ENCODE measurements at places on chromosomes 1 and 21.
A peak's percentile ranks its signal among the peaks of the same experiment; 100 is the strongest.

- no peak for DNase-seq
Measured at GRCh38 chr1:14988636-14989035, 164.9 kb upstream of the TMEM51 start.

GRCh38 chr1:228091084-228091483, 8.6 kb downstream of the ARF1 start:
- DNase-seq: no peak

- DNase-seq: no peak
Measured at GRCh38 chr1:167676205-167676915, 45.4 kb upstream of the MPZL1 start.

GRCh38 chr21:42085246-42086077, 14.3 kb downstream of the UMODL1 start:
- DNase-seq: no peak

GRCh38 chr1:207862241-207862787, 48.6 kb downstream of the CD34 start:
- no peak for DNase-seq

DNA sequence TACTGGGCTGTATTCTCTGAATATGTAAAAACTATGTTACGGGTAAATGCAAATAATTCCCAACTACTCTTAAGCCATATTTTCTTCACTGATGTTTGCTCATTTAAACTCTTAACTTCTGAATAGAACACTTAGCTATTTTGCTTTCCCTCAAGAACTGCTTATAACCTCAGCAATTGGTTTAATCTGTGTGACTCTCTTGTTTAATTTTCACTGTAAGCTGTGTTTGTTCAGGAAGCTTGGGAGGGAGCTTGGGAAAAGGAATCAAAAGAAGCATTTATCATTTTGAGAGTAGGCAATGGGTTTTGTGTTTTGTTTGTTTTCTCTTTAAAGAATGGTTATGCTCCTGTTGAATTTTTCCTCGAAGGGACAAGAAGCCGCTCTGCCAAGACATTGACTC, 24.4 kb downstream of the GNPAT start:
- DNase-seq: no peak

- no peak for DNase-seq
Measured at GRCh38 chr1:239886266-239886665, 205.4 kb upstream of the FMN2 start.

DNA sequence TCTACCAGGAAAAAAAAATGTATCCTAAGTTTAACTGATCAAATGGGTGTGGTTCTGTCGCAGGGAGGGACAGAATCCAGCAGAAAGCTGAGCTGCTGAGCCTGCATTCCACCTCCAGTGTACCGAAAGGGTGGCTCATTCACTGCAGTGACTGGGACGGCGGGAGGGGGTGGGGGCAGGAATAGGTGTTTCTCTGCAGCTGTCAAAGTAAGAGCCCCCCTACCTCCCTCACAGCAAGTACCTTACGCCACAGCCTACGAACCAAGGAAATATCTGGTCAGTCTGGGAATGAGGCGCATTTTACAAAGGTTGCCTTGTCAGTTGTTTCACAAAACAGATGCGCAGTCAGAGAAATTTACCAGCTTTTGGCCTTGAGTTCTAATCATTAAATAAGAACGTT, 1.7 kb downstream of the S100B start:
- DNase-seq: no peak

DNA sequence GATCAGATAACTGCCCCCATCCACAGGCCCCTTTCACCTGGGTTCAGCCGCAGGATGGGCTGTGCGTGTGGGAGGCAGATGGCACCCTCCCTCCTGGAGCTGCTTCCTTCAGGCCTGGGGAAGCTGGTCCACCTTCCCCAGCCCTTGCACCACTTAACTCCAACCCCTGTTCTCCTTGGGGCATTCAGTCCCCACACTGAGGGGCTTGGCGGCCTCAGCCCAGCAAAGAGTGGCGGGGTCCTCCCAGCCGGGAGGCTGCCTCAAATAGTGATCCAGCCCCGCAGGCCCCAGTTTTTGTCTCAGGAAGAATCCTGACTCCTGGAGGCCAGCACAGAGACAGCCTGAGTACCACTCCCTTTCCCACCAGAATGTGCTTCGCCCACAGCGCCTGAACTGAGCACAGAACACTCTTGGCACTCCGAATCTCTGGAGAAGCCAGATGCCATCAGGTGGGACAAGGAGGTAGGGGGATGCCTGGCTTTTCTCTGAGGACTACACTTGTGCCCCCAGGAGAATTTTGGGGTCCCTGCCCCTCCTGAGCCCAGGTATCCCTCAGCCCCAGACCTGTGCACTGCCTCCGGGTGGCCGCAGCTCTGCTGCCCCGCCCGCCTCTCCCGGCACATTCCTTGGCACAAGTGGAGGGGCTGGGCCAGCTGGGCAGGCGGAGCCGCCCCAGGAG, 936 bp downstream of the PAQR6 start:
- DNase-seq: no peak

GRCh38 chr1:175380521-175381300, 188.1 kb upstream of the KIAA0040 start:
- DNase-seq: no peak

DNA sequence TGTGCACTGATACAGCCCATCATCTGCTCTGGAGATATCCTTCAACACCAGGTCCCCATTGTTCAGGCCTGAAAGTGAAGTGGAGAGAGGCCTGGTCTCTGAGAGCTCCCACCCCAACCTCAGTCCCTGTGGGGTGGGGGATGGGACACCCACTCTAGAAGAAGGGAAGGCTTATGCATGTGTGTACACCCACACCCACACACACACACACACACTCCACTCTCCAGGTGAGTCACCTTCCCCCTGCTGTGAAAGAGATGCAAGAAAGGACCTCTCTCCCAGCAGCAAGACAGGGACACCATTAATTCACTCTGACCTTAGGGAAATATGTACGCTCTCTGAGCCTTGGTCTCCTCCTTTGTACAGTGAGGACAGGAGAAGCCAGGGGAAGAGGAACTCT, 5.9 kb downstream of the VSIG8 start:
- no peak for DNase-seq

GRCh38 chr1:180907313-180908055, 5.2 kb upstream of the KIAA1614 start:
- DNase-seq: no peak

DNA sequence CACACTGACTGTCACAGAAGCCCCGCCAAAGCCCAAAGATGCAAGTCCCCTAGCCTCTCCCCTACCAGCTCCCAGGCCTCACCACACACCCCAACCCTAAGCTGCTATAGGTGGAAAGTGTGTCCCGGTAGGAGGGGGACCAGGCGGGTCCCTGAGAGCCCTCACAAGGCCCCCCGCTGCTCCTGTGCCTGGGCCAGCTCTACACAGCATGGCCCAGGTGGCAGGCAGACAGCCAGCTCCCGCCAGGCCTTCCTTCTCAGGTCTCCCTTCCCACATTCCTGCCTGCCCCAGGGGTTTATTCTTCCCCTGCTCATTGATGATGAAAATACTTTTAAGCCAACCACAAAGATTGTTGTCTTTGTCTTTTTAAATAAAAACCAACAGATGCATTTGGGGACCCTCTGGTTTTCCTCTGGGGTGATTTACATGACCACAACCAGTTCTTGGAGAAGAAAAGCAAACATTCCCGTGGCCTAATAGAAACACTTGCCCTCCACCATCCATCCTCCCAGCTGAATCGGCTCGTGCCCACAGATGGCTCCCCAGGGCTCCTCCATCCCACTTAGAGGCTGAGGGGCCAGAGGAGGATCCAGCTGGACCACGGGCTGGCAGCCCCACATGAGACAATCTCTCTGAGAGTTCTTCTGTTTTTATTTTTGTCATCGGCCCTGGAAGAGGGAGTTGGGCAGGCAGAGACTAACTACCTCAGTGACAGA, 93.1 kb downstream of the DMRTB1 start:
- no peak for DNase-seq

- no peak for DNase-seq
Measured at GRCh38 chr1:35886577-35887431, 3.8 kb downstream of the AGO1 start.

DNA sequence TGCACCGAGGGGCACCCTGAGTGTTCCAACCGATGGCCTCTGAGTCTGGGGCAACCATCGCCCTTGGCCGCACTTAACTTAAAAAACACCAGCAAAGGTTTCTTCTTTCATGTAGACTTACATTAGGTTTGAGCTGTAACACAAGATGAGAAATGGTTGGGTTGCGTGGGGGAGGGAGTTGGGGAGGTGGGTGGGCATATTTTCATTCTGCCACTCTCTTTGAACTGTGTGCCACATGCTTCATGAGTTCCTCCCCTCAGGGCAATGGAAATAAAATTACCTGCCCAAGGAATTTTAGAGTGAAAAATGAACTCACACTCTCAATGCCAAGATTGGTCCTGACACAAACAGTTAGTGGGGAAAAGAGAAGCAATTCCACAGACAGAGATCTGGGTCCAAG, 430.1 kb upstream of the USP24 start:
- no peak for DNase-seq

GRCh38 chr1:220843481-220844011, 35.7 kb upstream of the HLX start:
- no peak for DNase-seq

DNA sequence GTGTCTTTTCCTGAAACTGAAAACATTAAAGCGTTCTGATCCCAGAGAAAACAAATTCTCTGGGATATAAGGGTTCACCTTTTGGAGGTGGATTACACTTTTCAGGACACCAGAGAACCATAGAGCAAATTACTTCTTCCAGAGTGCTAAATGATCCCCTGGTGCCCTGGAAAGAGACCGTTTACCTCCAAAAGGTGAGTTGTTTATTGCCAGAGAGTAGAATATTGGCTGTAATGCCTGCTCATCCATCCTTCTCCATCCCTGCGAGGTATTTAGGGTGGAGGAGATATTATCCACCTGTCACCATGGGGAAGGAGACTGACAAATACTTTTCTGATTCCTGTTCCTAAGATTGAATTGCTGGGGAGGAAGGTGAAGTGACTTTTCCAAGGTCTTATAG, 30.4 kb downstream of the PBX1 start:
- no peak for DNase-seq

DNA sequence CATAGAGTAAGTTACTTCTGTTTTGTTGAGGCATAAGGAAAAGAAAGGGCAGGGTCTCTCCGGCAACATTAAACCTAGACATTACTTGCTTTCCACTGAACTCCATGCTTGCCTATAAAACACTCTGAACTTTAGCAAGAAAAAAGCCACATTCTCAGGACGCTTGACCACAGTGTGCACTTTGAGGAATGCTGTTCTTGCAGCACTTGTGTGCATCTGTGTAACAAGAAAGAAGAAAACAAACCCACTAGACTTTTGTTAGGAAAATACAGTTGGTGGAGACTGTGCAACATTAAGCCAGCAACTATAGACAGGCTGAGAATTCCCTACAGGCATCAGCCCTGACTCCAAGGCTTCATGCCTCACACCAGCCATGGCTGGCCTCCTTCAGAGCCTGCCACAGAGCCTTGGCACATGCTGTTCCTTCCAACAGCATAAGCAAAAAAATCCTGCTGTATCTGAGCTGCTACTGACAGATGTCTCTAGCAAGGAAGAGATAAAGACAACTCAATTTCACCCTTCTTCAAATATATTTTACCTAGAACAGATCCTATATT, 5.8 kb downstream of the PDZK1 start:
- no peak for DNase-seq

DNA sequence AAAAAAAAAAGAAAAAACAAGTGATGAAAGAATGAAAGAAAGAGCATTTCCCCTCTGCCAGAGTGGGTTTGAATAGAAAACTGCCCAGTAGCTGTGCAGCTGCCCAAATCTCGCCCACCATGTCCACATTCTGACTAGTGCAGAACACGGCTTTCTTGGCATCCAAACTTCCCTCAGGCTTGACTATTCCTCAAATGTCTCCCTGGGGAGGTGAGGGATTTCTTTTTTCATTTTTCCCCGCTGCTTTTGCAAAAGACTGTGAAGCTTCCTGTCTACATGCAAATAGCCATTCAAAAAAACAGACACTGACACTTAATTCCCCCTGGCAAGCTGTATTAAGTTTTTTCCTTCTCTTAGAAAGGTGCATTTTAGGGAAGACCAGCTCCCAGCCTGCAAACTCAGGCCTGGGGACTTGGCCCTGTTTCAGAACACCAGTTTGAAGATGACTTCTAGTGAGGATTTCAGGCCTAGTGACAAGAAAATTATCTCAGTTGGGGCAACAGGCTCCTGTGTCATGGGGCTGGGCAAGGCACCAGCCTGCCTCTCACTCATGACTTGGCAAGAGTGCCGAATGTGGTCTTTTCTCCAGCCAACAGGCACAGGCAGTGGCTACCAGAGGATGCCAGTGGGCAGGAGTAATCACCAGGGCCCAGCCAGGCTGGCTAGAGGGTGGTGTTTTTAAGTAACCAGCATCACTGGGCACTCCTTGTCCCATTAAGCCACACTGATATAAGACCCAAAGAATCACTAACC, 178.1 kb upstream of the NFIA start:
- no peak for DNase-seq

DNA sequence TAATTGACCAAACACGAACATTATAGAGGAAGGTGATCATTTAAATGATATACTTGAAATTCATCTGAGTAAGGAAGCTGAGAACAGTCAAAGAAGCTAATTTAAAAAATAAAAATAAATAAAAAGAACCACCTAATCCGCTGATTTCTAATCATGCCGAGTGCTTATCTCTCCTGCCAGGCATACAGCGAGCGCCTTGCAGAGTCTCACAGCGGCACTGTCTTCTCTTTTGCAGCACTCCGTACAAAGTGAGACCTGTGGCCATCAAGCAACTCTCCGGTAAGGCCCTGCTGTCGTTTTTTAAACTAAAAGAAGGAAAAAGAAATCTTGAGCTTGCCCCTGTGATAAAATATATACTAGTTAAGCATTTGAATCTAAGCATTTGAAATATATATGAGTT, 45.3 kb downstream of the PDE9A start:
- no peak for DNase-seq

DNA sequence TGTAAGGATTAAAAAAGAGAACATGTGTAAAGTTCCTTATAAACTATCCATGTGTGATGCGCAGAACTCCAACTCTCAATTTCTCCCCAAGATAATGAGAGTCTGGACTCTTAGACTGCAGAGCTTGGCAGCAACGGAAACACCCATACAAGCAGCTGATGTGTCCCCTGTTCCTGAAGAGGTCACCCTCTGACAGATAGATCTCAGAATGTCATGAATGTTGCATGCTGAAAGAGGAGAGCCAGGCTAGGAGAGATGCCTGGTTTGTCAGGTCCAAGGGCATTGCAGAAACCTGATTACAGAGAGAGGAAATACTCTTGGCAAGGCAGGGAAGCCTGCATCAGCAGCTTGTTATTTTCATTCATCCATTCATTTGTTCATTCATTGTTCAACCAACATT, 24.2 kb downstream of the MTARC1 start:
- no peak for DNase-seq

- DNase-seq: no peak
Measured at GRCh38 chr1:153122831-153123421, 9.6 kb upstream of the SPRR2F start.

- no peak for DNase-seq
Measured at GRCh38 chr1:41920658-41921057, 1.9 kb upstream of the HIVEP3 start.

- DNase-seq: peak; percentile 56
Measured at GRCh38 chr1:84996846-84997666, at the start of gene MCOLN2. Gene MCOLN2, minus strand, starts transcription at chr1:84997113. Its CDS starts 241 bp downstream, at chr1:84996872.

- no peak for DNase-seq
Measured at GRCh38 chr1:164087906-164088453, 471.0 kb upstream of the PBX1 start.

- no peak for DNase-seq
Measured at GRCh38 chr21:25515484-25516405, 91.5 kb downstream of the MRPL39 start.

Data from suppressor macrophage treated with lipopolysaccharide for 1 hour (primary cell).